ENCODE measurements at places on chromosomes 3 and 15.
A peak's percentile ranks its signal among the peaks of the same experiment; 100 is the strongest.

GRCh38 chr3:68515237-68515636 lies 417.1 kb downstream of the TAFA4 start:
- no peak for DNase-seq

DNA sequence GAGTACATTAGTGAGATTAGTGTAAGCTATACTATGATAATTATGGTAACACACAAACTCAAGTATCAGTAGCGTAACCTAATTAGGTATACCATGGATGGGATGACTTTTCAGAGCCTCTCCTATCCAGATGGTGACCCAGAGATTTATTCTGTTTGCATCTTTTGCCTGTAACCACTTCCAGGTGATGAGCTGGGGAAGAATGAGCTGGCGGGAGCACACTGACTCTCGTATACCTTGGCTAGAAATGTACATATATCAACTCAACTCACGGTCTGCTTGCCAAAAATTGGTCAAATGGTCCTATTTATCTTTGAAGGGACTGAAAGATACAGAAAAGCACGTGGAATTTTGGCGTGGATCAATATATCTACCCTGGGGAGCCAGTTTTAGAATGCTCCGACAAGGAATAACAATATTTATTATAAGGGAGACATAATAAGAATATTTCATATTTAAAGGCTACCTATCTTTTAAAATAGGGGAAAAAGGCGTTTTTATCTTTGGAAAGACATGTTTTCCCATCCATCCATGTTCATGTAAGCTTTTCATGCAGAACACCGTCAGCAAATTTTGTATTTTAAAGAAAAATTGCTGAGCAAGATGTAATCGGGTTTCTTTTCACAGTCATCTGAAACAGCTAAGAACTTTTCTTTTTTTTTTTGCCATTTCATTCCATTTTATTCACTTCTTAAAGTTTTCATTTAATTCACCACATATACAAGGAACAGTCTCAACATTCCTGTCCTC lies 502.6 kb upstream of the CBLB start:
- no peak for DNase-seq

DNA sequence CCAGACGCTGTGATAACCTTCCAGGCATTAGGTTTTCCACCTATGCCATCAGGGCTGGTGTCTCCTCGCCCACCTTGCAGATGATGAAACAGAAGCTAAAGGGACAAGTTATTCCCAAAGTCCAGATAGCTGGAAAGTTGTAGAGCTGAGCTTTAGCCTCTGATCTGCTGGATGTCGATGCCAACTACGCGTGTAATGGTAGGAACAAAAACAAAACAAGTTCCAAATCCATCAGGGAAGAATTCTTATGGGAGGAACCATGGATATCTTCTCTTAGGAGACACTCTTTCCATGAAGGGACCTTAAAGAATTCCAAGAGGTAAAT lies 28.1 kb upstream of the RHO start:
- DNase-seq: no peak

DNA sequence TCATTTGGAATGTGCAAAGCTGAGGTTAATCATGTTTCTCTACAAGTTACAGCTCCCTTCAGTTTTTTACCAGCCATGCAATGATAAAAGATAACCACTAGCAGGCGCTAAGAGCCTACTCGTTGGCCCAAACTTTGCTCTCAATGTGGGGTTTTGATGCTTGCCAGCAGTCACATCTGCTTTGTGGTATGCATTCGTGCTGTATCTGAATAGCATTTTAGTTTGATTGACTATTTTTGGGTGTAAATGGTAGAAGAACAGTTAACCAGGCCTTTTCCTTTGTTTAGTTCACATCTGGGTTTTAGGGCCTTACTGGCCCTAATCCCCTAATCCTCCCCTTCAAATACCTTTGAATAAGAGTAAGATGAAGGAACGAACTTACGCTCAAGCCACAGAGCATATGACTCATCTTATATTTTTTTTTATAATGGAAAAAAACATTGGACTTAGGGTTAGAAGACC lies 4.4 kb upstream of the CLDN11 start:
- peak; percentile 78 for DNase-seq

DNA sequence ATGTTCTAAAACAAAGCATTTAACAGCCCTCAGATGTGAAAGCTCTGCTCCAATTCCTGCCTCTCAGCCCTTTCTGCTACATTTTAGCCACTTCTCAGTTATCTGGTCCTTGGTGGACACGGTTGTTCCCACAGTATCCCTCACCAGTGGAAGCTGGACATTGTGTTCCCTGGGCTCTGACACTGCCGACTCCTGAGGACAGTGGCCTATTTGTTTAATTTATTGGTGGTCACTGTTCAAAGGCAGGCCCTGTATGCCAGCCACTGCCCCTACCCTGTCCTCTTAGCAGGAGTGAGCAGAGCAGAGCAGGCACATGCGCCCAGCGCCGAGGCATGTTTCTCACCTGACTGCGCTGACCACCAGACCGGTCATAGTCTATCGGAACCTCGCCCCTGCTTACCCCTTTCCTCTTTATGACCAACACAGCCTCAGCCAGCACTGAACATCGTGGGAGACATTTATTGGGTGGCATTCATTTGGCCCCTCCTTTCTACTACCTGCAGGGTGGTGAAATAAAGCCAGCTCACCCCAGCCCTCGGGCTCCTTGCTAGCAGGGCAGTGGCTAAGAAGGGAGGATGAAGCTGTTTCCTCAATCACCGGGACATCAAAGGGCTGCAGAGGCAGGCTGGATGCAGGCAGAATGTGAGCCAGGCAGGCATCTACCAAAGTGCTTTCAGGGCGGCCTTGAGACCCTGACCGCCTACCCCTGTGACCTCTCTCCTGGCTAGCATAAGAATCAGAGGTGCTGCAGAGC lies 54.3 kb upstream of the HACD2 start:
- no peak for DNase-seq

DNA sequence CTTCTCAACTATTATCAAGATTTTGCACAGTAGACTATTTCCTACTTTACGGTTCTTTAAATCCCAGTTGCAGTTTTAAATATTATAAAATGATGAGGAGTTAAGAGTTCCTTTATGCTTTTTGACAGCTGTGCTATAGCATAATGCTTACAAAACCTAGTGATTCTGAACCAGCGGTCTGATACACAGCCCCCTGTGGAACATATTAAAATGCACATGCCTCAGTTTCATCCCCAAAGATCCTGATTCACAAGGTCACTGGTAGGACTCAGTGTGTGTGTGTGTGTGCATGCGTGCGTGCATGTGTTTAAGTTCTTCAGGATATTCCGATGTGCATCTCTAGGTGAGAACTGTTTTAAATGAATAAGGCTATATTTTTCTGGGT lies 330.1 kb upstream of the TPM1 start:
- no peak for DNase-seq

DNA sequence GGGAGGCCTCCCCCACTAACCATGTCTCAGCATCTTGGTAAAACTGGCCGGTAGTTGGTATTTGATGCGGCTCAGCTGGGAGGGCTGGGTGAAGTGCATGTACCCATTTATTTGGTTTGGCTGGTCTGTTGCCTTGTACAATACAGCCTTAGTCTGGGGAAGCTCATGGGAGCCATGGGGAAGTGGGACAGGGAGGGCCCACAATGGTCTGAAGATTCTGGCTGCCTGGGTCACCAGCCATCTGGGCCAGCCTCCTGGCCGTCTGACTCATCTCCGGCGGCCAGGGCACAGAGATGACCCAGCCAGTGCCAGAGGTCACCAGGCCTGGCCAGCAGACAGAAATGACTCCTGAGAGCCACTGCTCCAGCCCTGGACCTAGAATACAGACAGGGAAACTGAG lies 51.6 kb upstream of the SMAD6 start:
- no peak for DNase-seq

GRCh38 chr3:9136746-9137465 lies 112.5 kb downstream of the SRGAP3 start:
- no peak for DNase-seq

DNA sequence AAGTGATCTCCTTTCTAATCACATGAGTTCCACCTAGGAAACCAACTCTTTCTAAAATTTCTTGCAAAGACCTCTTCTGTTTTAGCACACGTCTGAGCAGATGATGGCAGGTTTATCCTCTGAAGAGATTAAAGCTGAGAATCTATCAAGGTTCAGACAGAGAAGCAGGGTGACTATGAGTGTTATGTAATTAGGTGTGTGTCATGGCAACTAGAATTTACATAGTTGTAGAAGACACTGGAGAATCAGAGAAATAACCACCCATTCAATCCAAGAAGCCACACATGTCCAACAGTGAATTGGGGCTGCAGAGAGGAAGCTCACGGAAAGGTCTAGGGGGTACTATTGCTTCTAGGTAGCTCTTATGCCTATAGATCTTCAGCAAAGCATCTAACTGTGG lies 600.5 kb downstream of the PYDC2 start:
- DNase-seq: no peak

- no peak for DNase-seq
Measured at GRCh38 chr3:189978753-189979152, 141.9 kb downstream of the P3H2 start.

GRCh38 chr3:192487033-192487432 lies 240.3 kb downstream of the FGF12 start:
- DNase-seq: no peak

DNA sequence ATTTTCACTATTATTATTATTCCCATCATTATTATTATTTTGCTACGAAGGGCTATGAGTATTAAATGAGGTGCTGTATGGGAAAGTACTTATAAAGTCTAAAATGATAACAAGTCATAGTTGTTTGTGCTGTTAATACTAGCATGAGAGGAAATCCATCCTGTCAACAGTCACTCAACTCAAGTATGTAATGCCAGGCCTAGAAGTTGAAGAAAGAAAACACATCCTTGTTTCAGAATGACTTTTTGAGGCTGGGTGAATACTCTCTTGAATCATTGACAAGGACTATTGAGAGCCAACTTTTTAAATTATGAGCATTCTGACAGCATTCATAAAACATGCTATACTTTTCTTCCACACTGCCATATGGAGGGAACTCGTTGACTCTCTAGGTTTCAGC lies 60.9 kb upstream of the ATP13A5 start:
- DNase-seq: no peak

DNA sequence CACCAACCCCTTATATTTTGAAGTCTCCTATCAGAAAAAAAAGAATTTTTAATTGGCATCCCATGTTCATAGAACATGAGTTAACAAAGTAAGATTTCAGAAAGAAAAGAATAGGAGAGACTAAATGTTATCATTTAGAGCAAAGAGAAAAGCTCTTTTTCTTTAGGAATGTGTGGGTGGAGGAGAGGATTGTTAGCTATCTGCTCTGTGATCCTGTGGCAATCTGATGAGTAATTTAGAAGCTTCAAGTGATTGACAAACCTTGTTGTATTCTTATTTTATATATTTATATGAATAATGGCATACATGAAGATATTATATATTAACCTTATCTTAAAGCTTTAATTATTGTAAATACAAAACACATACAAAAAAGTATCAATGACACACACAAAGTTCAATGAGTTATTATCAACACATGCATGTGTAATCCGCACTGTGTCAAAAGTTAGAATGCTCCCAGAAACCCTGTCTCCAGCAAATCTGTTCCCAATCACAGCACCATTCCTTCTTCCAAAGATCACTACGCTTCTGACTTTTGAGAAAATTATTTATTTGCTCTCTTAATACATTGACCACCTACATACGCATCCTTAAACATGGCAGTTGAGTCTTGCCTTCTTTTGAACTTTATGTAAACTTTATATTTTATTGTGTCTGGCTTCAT lies 907.4 kb downstream of the MCTP2 start:
- DNase-seq: no peak

- no peak for DNase-seq
Measured at GRCh38 chr3:13265016-13265415, 155.1 kb downstream of the NUP210 start.

- no peak for DNase-seq
Measured at GRCh38 chr3:43893727-43894126, 203.0 kb downstream of the ABHD5 start.
